Femur (tissue), 1 donor: ENCODE measurements at places on chromosomes 4 and X.
A peak's percentile ranks its signal among the peaks of the same experiment; 100 is the strongest.

GRCh38 chrX:11296051-11296450 lies 2.8 kb downstream of the AMELX start:
- DNase-seq, result no peak

DNA sequence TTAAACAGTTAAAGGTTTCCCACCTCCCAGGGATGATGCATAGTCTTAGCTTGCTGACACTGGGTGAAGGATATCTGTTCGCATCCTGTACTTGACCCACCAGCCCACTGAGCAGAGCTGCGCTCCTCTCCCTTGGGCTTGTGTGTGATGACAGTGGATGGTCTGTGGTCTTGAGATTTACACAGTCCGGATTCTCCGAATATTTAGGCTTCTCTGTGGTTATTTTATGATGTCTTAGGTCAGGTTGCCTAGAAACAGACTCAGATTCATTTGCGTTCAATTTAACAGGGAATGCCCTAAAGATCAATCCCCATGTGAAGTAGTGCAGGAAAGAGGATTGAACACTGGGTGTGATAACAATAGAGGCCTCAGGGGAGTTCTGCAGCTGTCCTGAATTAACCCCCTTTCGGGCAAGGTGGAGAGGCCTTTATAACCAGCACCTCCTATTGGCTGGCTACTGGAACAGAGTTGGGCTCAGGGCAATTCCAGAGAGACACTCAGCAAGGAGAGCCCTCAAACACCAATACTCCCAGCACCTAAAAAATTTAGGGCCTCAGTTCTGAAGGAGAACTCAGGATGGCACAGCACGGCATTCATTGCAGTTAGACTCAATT lies 653.2 kb upstream of the GALNT7 start:
- no peak for DNase-seq

DNA sequence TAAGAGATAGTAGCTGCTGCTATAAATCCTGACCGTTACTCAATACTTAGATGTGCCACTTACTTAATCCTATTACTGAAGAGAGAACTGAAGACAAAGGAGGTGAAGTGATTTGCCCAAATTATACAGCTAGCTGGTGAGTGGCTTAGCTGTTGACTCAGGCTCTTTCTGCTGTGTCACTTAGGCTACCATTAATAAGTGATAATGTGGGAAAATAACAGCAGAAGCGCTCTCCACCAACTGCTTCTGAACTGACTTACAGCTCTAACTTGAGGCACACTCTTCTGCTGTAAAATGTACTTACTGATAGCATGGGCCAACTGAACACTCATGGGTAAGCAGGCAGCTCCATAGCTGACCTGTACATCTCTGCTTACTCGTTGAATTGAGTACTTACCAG lies 7.5 kb upstream of the KLHL5 start:
- no peak for DNase-seq

DNA sequence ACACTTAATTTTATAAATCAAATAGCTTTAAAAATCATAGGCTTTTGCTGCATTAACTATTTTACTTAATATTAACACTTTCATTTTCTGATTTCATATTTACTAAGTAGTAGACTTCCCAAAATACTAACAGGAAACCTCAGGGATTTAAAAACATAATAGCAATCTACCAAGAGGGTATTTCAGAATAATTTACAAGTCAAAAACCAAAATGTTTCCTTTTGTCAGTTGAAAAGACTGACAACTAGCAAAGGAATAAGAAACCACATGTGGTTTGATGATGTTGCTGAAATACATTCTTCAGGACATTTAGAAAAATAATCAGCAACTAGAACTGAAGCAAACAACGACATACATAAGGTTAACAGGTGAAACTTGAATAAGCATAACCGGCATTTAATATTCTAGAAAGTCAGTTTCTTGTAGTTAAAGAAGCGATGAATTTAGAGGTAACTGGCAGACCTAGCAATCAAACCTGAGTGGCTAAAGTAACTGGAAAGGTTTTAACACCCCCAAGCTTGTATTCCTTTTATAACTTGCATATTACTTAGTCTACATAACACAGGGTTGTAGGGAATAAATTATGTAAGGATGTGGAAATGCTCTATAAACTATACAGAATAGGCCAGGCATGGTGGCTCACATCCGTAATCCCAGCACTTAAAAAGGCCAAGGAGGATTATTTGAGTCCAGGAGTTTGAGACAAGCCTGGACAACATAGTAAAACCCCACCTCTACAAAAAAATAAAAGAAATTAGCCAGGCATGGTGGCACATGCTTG lies 40.0 kb downstream of the DHX15 start:
- DNase-seq, result no peak

DNA sequence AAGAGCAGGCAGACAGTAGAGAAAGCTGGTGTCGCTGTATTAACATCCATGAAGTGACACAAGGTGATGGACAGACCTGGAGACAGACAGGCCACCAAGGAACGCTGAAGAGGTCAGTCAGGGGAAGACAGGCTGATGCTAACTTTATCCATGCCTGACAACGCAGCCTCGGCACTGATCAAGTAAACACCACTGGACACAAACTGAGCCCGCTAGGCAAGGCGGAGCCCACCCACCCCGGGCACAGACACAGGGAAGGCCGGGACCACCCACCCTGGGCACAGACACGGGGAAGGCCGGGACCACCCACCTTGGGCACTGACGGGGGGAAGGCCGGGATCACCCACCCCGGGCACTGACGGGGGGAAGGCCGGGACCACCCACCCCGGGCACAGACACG lies 18.8 kb downstream of the PPP2R3B start:
- no peak for DNase-seq

DNA sequence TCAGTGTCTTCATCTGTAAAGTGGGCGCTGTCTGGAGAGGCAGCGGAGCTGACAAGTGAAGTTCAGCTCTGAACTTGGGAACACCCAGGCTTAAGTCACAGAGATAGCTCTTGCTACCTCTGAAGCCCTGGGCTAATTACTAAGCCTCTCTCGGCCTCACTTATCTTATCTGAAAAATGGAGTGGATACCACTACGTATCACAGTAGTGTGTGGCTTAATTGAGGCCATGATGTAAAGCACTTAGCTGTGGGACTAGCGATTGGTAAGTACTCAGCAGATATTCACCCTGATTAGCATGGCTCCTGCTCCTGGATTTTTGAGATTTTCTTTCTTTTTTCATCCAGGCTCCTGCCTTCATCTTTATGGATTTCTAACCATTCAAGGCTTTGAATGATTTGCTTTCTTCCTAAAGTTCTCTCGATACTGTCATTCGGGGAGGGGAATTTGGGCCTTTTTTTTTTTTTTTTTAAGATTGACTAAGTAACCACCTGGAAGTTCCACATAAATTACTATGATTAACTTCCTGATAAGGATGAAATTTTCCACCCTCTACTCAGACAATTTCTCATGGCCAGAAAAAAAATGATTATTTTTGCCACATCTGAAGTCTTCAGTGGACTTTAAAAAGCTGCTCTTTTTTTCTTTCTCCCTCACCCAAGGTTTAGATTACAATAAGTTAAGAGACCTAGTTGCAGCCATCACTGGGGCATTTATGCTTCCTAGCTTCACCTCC lies 17.1 kb downstream of the LDB2 start:
- DNase-seq, result no peak

DNA sequence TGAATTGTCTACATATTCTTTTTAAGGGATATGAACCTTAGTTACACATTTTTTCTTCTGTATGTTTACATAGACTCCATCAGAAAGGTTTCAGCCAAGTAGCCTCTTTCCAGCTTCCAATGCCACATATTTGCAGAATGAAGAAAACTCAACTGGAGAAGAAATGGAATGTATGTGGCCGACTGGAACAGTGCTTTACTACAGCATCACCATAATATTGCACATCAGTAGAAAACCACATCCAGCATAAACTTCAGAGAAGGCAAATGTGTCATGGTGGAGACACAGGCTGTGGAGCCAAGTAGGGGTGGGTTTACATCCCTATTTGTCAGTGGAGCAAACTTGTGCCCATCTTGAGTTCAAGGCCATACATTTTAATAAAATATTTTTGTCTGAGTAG lies 204.8 kb upstream of the LDB2 start:
- DNase-seq, result no peak

GRCh38 chr4:89242864-89243732 lies 64.5 kb downstream of the GPRIN3 start:
- no peak for DNase-seq

- no peak for DNase-seq
Measured at GRCh38 chr4:158236304-158237030, 26.2 kb downstream of the TMEM144 start.

- DNase-seq, result no peak
Measured at GRCh38 chr4:26762650-26763049, 98.0 kb upstream of the STIM2 start.

GRCh38 chr4:100574607-100575006 lies 56.8 kb upstream of the EMCN start:
- DNase-seq, result no peak

DNA sequence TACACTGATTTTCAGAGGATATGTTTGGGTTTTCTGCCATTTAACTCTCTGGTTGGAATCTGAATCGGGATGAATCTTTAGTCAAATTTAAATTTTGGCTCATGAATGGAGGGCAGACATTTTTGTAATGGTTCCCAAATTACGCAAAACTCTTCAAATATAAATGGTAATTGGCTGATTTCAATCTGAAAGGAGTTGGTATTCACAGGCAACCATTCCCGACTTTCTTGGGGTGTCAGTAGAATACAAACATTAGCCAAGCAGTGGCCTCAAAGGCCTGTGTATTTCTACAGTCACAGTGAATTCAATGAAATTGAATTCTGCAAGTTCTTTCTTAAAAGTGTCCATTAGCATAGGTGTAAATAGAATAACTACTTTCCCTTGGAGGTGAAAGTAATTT lies 668.8 kb upstream of the PRKX start:
- no peak for DNase-seq

DNA sequence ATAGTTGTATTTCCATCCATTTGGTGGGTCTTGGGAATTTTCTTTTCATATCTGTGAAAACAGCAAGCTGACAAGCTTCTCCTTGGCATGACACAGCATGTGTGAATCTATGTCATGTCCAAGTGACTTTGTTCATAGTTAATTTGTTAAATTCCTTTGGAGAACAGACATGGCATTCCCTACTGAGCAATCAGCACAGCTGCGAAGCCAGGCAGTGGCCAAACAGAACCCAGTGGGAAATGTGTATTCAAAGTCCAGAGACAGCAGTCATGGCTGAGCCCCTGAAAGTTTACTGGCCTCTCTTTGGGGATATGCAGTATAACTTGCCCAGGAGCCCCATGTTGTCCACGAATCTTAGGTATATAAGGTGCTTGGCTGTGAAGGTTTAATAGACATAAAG lies 474.7 kb downstream of the NKX6-1 start:
- DNase-seq, result peak; percentile 25

GRCh38 chr4:26907731-26908599 lies 47.3 kb downstream of the STIM2 start:
- no peak for DNase-seq

DNA sequence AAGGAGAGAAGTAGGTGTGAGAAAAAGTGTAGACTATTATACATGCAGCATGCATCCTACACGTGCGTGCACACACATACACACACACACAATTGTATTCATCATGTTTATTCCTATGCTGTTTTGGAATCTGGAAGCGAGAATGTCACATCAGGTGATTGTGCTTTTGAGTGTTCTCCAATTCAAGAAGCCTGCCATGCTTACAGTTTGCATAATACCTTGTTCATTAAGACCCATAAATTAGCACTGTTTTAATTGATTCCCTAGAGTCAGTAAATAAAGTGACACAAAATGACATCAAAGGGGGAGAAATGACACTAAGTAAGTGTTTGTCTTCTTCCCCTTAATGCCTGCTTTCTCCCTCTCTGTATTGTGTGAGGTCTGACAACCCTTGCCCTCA lies 336.1 kb upstream of the IGFBP7 start:
- DNase-seq, result no peak

- no peak for DNase-seq
Measured at GRCh38 chr4:33437406-33437805, 2717.2 kb downstream of the PCDH7 start.

DNA sequence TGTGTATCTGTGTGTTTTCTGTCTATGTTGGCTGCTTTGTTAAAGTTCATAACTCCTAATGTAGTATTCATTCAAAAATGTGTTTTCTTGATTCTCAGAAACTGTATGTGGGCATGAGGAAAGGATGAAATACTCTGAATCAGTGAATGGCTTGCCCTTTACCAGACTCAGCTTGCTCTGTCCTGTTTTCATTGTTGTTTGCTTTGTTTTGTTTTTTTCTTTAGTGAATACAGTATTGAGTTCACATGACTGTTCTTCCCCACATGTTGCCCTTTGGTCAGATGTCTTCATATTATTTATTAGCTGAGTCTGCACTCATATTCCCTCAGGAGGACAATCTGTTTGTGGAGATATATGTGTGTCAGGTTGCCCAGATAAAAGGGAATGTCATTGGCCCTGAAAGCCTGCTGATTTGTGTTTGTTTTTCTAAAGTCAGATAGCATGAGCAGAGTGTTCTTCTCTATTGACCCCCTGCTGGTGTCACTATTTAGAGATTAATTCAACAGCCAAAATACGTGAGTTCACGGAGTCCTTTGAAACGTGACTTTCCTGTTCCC lies 1184.4 kb downstream of the RPA4 start:
- no peak for DNase-seq
